Stimulated activated CD8-positive, alpha-beta memory T cell treated with anti-CD3 and anti-CD28 coated beads, Interleukin-2, amount 100 ng/mL, for 1 hour (primary cell): ENCODE measurements at places on chromosomes 7 and 10.

DNA sequence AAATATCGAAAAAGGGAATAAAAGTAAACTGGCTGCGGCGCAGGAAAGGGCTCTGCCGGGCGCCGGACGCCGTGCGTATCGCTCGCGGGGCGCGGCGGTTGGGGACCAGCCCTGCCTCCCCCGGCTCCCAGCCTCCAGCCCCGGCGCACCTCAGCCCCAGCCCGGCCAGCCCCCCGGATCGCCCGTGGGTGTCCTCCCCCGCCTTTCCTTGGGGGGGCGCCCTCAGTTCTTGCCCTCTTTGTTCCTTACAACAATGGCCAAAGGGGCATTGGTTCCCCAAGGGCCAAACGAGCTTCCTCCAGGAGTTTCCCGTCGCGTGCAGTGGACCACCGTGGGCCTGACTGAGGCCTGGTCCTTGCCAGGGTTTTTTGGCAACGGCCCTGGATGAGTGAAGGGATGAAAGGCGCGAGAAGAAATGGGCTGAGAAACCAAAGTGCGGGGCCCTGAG is 1.2 kb downstream of the MACROH2A2 start:
- no peak for DNase-seq

DNA sequence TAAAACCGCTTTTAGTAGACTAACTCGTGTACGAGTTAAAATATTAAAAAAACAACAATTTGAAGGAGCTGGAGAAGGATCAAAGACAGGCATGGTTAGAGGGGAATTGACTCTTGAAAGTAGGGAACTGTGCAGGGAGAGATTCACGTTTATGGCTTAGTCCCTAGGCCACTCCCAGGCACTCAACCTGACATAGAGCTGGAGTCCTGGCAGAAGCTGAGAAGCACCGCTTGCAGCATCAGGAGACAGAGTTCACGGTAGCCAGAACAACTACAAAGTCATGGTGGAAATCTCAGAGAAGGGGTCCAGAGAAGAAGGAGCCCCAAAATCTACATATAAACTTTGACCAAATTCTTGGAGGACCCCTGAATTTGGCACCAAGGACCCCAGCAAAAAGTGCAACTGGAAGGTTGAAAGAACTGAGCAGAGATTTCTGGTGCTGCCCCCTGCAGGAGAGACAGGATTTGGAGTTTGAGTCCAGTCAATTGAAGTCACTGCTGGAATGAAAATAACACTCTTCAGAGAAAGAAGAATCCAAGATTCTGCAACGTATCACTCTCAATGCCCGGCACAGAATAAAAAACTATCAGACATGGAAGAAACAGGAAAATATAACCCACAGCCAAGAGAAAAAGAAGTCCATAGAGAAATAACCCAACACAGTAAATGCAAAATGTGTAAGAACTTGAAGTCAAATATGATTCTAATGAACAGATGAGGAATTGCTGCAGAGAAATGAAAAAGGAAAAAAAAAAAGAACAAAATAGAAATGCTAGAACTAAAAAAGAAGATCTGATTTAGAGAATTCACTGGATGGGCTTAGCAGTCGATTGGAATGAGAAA is 493.3 kb upstream of the PODXL start:
- DNase-seq = no peak

DNA sequence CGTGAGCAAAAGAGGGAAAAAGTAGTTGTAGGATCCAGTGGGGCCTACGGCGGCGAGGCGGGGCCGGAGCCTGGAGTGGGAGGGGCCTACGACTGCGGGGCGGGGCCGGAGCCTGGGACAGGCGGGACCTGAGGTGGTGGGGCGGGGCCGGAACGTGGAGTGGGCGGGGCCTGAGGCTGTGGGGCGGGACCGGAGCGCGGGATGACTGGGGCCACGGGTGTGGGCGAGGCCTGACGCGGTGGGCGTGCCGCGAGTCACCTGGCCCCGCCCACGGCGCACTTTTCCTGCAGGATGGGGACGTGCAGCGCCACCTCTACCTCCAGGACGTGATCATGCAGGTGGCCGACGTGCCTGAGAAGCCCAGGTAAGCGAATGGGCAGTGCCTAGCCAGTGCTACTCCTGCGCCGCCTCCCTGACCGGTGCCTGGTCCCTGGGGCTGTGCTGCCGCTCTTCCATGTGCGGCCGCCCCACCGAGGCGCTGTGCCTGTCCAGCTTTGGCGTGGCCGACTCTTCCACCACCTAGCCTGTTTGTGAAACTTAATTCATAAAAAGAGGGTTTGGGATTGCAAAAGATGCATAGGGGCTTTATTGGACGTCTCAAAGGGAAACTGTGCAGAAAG is 496 bp downstream of the ZNF511 start:
- DNase-seq = peak; percentile 88

- DNase-seq = no peak
Measured at GRCh38 chr10:29130190-29130673, 158.6 kb upstream of the LYZL1 start.

- DNase-seq = no peak
Measured at GRCh38 chr10:86121200-86121599, 245.4 kb downstream of the GRID1 start.

DNA sequence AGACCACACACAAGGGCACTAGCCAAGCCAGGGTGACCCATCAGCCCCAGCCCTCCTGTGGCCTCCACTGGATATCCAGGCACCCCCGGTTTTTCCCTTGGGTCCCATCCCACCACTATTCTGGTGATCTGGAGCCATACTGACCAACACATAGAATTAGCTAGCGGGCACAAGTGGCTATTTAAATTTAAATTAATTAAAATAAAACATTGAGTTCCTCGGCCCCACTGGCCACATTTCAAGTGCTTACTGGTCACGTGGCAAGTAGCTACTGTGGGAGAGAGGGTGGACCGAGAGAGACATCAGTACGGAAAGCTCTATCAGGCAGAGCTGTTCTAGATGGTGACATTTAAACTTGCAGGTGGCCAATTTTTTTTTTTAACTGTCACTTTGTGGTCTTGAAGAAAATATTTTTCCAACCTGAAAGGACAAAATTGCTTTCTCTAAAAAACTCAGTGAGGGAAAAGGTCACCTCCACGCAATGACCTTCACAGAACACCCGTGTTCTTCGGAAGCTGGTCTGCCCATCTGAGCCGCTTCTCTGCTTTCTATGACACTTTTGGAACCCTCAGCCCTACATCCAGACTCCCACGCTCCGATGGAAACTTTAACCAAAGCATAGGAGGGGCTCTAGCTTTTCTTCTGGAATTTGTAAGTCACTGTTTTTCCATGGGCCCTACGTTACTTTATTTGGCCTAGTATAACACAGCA is 30.0 kb downstream of the HIPK2 start:
- no peak for DNase-seq

DNA sequence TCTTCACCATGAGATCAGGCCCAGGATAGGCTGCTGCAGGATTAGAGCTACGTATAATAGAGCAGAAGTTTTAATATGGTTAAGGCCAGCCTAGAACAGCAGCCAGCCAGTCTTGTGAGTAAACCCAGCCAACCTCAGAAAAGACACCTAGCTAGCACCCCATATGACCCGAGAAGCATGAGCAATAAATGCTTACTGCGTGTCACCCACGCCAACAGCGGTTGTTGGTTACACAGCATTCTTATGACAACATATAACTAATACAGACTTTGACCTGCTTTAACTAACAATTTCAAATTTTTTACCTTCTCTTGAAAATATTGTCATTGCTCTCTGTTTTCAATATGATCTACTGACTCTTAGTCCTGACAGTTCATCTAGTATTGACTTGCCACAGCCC is 105.7 kb downstream of the HBP1 start:
- DNase-seq = no peak

- no peak for DNase-seq
Measured at GRCh38 chr7:28020302-28020940, 160.2 kb downstream of the JAZF1 start.

DNA sequence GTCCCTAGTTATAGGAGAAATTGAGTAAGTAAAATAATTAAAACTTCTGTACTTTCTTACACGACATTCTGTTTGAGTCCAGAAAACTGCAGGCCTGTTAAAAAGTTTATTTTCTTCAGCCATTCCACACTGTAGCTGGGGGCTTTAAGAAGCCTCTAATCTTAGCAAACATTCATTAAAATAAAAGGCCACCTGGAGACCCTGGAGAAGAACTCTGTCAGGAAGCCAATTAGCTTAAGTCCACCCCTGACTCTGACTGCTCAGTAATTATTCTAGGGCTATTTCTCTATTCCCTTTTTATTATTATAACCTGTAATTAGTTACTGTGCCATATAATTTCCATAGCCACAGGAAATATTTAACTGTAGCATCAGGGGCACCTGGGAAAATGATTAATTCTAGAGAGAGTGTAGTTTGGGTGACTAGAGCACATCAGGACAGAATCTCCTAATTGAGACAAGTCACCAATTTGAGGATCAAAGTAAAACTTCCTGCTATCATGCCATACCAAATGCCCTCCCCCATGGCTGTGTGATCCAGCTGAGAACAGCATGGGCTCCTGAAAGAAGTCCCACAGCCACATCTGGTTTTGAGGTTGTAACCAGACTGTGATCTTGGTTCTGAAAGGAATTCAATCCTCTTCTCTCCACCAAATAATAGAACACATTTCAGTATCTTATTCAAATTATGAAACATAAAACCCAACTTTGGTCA is 1302.3 kb downstream of the XPNPEP1 start:
- DNase-seq = no peak

DNA sequence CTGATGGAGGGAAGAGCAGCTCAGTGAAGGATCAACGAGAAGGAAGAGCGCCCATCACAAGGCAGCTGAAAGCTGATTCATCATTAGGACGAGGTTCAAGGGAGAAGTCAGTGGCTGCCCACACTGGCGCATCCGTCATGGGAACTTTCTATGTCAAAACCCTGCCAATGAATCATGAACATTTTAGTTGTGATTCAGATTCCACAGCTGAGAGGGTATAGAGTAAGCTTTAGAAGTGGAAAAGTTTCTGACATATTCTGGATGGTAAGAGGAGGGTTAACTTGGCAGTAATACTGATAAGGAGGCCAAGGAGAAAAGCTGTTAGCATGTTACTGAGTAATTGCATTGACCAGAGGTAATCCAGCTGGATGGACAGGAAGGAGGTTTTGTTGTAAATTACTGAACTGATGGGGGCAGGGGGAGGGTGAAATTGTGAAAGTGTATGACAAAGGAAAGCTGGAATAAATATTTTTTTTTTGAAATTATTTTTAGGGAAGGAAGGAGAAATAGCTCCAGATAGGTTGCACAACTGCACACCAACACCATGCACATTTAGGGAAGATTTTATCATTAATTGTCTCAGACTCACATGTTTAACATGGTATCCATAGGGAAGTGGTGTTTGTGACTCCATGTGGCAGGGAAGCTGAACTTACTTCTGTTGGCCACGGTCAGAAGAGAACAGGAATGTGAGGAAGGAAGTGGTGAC is 78.3 kb upstream of the NRP1 start:
- DNase-seq = no peak

DNA sequence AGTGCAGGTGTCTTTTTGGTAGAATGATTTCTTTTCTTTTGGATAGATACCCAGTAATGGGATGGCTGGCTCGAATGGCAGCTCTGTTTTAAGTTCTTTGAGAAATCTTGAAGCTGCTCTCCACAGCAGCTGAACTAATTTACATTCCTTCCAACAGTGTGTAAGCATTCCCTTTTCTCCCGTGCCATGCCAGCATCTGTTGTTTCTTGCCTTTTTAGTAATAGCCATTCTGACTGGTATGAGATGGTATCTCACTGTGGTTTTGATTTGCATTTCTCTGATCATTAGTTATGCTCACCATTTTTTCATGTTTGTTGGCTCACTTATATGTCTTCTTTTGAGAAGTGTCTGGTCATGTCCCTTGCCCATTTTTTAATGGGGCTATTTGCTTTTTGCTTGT is 486.3 kb downstream of the GALNT17 start:
- DNase-seq = no peak

- DNase-seq = no peak
Measured at GRCh38 chr7:25900877-25901276, 251.1 kb upstream of the NFE2L3 start.

GRCh38 chr7:5387711-5388245 is 35.9 kb downstream of the TNRC18 start:
- DNase-seq = no peak

DNA sequence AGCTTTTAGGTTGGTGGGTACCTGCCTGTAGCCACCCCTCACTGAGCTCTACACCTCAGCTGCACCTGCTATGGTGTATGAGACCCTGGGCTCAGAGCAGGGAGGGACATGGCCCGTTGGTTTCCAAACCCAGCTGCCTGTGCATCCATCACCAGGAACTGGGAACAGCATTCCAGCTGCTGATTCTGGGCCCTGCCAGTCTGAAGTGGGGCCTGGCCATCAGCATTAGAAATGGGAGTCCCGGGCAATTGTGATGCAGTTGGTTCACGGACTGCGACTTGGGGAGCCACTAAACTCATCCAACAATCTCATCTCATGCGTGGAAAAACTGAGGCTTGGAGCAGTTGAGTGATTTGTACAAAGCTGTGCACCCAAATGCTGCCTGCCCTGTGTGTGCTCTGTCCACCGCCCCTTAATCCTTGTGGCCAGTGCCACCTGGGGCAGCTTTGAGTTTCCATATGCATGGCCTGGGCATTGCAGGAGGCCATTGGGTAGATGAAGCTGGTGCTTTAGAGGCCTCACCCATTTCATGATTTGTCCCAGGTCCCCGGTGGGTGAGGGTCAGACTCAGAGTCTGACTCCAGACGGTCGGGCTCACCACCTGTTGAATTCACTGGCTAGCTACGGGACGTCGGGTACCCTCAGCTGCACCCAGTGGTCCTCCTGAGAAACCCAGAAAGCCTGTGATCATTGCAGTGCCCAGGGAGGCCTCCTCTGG is 109.0 kb upstream of the SHH start:
- DNase-seq = no peak

DNA sequence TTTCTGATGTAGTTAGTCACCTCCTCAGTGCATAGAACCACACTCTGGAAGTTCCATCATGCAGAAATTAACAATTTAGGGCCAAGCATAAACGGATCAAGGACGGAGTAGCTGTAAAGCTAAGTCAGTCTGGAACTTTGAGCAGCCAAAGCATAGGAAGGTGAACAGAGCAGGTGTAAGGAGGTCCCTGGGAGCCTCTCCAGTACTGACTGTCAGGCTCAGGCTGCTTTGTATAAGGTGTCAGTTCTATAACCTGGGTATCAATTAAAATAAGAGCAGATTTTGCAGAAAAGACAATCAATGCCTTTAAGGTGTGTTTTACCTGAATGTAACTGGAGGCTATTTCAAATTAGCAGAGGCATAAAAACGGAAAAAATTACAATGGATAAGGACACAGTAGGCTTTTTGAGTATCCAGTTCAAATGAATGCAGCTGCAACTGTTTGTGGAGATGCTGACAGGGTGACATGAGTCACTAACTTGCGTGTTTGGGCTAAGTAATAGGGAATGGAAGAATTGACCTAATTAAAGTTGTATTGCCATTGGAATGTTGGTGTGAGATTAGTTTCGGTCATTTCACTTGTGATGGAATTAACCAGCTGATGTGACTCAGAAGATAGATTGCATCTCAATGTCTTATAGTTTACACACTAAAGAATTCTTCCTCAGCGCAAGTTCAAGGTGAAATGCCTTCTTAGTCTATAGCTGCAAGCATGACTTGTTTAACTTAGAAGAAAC is 417.9 kb upstream of the CNTNAP2 start:
- DNase-seq = no peak
